ENCODE measurements at places on chromosomes 3 and 15.
A peak's percentile ranks its signal among the peaks of the same experiment; 100 is the strongest.

DNA sequence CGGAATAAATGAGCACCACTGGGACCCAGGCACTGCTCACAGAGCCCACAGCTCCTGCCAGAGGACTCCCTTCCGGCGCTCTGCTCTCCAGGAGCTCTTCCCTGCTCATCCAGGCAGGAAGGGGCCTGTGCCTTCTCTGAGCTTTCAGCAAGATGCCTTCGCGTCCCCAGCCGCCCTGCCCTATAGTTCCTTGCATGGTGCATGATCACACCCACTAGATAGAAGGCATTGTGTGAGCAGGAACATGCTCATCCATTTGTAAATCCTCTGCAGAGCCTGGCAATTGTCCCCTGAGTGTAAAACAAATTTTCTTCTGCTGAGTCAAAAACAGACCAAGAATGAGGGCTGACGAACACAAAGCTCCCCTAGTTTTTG is 181.6 kb downstream of the MEGF11 start:
- H3K4me3 ChIP-seq, result no peak overlapping the region
- H3K27me3 ChIP-seq, result peaks cover 20% of the 10 kb centered on the region
- DNase-seq, result no peak
- H3K27ac ChIP-seq, result no peak overlapping the region

DNA sequence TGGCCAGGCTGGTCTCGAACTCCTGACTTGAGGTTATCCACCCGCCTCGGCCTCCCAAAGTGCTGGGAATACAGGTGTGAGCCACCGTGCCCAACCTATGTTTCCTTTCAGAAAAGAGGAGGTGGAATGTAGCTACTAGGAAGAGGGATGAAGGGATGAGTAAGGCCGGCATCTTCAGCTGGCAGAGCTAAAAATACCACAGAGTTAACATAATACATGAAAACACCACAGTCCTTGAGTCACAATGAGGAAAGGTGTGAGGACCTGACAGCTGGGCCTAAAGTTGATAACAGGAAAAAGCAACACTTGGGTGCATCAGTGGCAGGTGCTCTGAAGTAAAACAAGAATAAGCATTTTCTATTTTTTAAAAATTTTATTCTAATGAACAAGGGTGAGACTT is 392.2 kb downstream of the DIPK2A start:
- no peaks in the 10 kb centered on the region for H3K27me3 ChIP-seq
- H3K36me3 ChIP-seq, result no peaks in the 10 kb centered on the region
- H3K4me3 ChIP-seq, result no peak overlapping the region
- no peak for DNase-seq
- no peak overlapping the region for H3K27ac ChIP-seq
- H3K4me1 ChIP-seq, result no peaks in the 10 kb centered on the region

DNA sequence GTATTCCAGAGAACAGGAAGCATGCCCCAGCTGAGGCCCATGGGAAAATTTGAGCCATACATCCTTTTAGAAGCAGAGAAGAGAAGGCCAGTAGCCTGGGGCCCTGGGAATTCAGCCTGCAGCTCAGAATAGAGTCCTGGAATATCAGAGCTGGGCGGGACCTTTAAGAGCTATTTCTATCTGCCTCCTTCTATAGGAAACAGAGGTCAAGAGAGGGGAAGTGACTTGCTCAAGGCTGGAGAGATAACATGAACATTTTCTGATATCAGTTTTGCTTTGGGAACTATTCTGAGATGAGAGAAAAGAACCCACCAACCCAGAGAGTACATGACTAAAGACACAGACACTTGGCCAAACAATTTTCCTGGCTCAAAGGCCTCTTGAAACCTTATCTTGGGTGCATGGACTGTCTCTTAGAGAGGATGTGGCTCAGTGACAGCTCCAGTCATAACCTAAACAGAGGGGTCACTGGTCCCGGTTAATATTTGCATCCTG is 26.0 kb downstream of the MASP1 start:
- H3K4me1 ChIP-seq, result no peaks in the 10 kb centered on the region
- H3K36me3 ChIP-seq, result no peaks in the 10 kb centered on the region
- no peak for DNase-seq
- peaks cover 23% of the 10 kb centered on the region for H3K27me3 ChIP-seq
- no peak overlapping the region for H3K4me3 ChIP-seq

DNA sequence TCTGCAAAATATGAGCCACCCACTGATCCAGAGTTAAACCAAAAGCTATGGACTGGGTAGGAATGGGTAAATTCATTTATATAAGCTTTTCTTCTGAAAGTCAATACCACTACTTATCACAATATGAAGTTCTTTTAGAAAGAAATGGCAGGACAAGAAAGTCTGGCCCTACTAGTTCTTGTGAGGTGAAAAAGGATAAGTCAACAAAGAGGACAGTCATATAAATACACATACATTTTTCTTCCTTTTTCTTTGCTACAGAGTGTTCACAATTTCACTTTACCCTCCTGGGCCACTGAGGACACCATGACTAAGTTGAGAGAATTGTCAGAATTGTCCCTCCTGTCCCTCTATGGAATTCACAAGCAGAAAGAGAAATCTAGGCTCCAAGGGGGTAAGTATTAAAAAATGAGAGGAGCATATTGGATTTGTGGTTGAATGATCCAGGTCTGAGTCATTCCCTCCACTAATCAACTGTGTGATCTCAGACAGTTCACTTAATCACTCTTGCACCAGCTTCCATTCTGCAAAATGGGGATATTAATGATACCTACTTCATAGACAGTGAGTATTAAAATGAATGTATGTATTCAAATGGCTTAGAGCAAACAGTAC is 27.6 kb downstream of the ACP3 start:
- no peaks in the 10 kb centered on the region for H3K36me3 ChIP-seq
- H3K4me1 ChIP-seq, result peaks cover 6% of the 10 kb centered on the region
- peaks cover 19% of the 10 kb centered on the region for H3K27me3 ChIP-seq

GRCh38 chr3:172974969-172975368 is 166.1 kb downstream of the SPATA16 start:
- no peak overlapping the region for H3K27ac ChIP-seq
- H3K4me3 ChIP-seq, result no peak overlapping the region
- no peaks in the 10 kb centered on the region for H3K27me3 ChIP-seq
- no peaks in the 10 kb centered on the region for H3K36me3 ChIP-seq
- no peak for DNase-seq

DNA sequence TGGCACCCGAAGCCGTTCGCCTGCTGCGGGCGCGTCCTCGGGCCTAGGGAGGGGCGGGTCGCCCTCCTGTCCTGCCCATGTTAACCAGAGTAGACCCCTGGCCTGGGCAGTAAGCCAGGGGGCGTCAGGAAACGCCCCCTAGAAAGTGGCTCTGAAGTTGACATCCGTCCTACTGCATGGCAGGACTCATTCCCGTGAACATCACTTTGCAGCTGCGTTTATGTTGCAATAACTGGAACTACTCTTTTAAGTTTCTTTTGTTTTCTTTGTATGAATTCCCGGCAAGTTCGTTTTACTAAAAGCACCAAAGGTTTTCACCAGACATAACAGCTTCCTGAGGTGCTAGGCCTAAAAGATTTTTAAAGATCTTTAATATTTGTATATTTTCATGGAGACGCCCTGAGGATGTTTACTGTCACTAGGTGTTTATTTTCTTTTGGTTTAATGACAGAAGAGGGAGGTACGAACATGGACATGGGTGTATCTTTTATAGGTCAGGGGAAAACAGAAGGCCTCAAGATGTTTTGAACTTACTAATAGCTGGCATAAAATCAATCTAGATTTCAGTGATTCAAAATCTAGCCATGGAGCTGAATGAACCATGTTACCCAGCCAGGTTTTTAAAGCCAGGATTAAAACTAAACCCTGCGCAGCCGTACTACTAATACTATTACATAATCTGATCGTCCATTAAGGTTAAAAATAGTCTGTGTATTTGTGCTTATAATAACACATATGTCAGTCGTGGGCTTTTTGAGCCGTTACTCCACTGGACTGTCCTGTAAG is 1.0 kb downstream of the C15orf61 start:
- peak overlapping the region; percentile 91 for H3K27ac ChIP-seq
- peaks cover 3% of the 10 kb centered on the region for H3K36me3 ChIP-seq
- H3K27me3 ChIP-seq, result no peaks in the 10 kb centered on the region
- H3K4me3 ChIP-seq, result peak overlapping the region; percentile 94
- peaks cover 25% of the 10 kb centered on the region for H3K4me1 ChIP-seq

DNA sequence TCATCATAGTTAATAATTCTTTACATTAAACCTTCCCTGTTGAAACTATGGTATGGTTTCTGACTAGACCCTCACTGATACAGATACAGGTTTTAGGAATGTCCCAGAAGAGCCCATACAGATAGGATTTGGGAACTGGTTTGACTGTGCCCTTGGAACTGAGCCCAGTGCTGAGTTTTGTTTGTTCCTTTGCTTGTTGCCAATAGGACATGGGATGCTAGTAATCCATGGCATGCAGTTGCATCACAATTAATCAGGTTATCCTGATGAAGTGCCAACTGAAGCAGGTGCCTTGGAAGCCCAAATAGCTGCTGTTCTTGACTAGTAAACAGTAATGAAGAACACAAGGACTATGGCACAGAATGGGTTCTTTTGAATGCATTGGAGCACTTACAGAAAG is 230.6 kb downstream of the NEK10 start:
- no peaks in the 10 kb centered on the region for H3K4me1 ChIP-seq
- H3K36me3 ChIP-seq, result no peaks in the 10 kb centered on the region
- H3K27ac ChIP-seq, result no peak overlapping the region

DNA sequence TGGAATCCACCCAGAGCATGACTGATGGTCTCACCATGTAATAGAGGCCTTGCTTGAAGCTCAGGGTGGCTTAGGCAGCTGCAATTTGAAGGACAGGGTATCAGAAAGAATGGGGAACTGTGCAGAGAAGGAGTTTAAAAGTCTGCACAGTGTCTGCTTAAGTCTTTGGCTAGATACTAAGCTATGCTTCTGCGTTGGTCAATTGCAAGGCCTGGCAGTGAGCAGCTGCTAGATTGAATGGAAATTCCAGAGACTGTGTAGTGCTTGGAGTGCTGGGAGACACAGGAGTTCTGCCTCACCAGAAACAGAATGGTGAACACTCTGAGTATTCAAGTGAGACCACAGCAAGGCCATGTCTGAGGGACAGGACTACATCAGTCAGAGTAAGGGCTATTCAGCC is 17.3 kb upstream of the ATP10A start:
- H3K4me1 ChIP-seq, result peaks cover 2% of the 10 kb centered on the region
- peaks cover 8% of the 10 kb centered on the region for H3K27me3 ChIP-seq
- DNase-seq, result no peak

- DNase-seq, result no peak
- H3K36me3 ChIP-seq, result no peaks in the 10 kb centered on the region
- H3K27ac ChIP-seq, result no peak overlapping the region
- H3K4me1 ChIP-seq, result no peaks in the 10 kb centered on the region
- no peak overlapping the region for H3K4me3 ChIP-seq
These were observed 213.6 kb upstream of the TSC22D2 start for GRCh38 chr3:150194513-150194912.

GRCh38 chr3:186754871-186755270 is 28.5 kb upstream of the EIF4A2 start:
- H3K36me3 ChIP-seq, result no peaks in the 10 kb centered on the region
- no peaks in the 10 kb centered on the region for H3K27me3 ChIP-seq
- no peak overlapping the region for H3K4me3 ChIP-seq
- H3K4me1 ChIP-seq, result peaks cover 4% of the 10 kb centered on the region
- DNase-seq, result no peak

DNA sequence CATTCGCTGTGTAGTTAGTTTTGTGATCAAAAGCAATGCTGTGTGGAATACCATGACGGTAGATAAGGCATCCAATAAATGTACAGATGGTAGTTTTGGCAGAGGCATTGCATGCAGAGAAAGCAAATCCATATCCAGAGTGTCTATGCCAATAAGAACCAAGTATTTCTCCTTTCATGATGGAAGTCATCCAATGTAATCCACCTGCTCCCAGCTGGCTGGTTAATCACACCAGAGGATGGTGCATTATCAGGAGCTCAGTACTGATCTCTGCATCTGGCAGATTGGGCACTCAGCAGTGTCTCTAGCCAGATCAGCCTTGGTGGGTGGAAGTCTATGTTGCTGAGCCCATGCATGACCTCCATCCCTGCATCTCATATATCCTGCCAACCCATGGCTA is 677.7 kb upstream of the NECTIN3 start:
- no peak overlapping the region for H3K4me3 ChIP-seq
- H3K27me3 ChIP-seq, result no peaks in the 10 kb centered on the region
- no peaks in the 10 kb centered on the region for H3K4me1 ChIP-seq
- DNase-seq, result no peak

GRCh38 chr15:78838489-78838888 is 27.2 kb upstream of the ADAMTS7 start:
- no peak for DNase-seq
- peaks cover 4% of the 10 kb centered on the region for H3K27me3 ChIP-seq
- no peak overlapping the region for H3K4me3 ChIP-seq
- H3K4me1 ChIP-seq, result no peaks in the 10 kb centered on the region

DNA sequence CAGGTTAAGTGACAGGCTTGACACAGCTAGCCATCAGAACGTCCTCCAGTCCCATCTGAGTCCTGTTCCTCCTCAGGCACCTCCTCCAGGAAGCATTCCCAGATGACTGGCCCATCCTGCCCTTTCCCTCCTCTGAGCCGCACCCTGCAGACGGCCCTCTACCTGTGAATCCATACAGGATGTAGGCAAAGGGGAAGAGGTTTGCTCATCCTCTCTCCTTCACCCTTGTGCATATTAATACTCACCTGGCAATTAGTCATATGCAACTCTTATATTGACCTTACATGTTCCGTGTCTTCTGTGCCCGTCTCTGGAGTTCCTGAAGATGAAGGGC is 61.9 kb downstream of the SMAD3 start:
- peaks cover 7% of the 10 kb centered on the region for H3K36me3 ChIP-seq
- H3K4me1 ChIP-seq, result peaks cover 75% of the 10 kb centered on the region
- H3K4me3 ChIP-seq, result no peak overlapping the region
- H3K27ac ChIP-seq, result peak overlapping the region; percentile 1
- no peaks in the 10 kb centered on the region for H3K27me3 ChIP-seq
- DNase-seq, result no peak

DNA sequence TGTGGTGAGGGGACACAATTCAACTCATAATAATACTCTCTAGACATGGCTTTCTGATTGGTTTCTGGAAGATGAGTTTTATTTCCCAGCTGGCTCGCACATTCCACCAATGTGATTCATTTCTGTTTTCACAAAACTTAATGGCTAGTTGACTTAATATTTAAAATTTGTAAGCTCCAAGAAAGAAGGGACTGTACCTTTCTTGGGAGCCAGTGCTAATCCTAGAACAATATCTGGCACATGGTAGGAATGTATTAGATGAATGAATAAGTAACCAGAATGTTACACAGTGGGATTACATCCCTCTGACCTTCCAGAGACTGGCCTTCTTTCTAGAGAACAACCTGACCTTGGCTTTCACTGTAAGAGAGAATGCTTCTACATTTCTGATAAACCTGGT is 262.8 kb downstream of the RORA start:
- H3K27ac ChIP-seq, result no peak overlapping the region
- no peak overlapping the region for H3K4me3 ChIP-seq
- H3K4me1 ChIP-seq, result peaks cover 2% of the 10 kb centered on the region
- H3K36me3 ChIP-seq, result no peaks in the 10 kb centered on the region

GRCh38 chr3:151213881-151214280 is 10.9 kb upstream of the GPR171 start:
- no peak overlapping the region for H3K4me3 ChIP-seq
- H3K27me3 ChIP-seq, result no peaks in the 10 kb centered on the region
- H3K4me1 ChIP-seq, result peaks cover 41% of the 10 kb centered on the region
- H3K27ac ChIP-seq, result no peak overlapping the region

- no peak overlapping the region for H3K4me3 ChIP-seq
- no peaks in the 10 kb centered on the region for H3K36me3 ChIP-seq
- H3K27ac ChIP-seq, result peak overlapping the region; percentile 1
These were observed 53.3 kb upstream of the GLCE start for GRCh38 chr15:69107025-69107620.
